ENCODE measurements at places on chromosomes 1 and 21.

GRCh38 chr21:44533891-44534627, 5.9 kb downstream of the KRTAP10-1 start:
- no peak for DNase-seq

DNA sequence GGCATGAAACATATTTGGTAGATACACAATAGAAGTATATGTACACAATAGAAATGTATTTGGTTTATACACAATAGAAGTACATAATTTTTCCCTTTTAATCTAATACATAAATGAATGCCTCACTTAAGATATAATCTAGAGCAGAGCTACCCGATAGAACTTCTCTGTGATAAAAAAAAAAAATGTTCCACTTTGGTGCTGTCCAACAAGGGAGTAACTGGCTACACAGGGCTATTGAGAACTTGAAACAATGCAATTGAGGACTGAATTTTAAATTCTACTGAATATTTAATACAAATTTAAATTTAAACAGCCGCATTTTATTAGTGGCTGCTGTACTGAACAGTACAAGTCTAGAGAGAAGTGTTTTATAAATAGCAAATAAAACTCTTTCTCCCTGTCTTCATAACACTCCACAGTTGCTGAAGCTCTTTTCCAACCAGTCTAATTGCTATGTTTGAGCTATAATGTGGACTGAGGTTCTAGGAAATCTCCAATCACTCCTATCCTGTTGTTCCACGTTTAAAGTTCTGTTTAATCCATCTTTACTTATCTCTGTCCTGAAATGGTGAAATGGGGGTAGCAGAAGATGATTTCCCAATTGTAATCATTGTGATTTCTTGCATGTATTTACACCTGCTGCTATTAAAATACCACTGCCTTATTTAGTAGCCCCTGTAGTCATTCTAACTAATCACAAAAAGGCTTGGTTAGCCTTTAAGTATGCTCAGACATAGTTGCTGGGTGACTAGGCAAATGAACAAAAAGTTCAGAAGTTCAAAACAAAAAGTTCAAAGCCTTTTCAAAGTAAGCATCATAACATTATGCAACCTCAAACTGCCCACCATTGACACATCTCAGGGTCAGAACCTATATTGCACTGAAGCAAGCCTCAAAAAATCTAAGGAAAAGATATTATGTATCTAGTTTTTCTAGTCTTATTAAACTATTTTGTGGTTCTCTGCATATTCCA, 192.3 kb upstream of the C1orf87 start:
- no peak for DNase-seq

DNA sequence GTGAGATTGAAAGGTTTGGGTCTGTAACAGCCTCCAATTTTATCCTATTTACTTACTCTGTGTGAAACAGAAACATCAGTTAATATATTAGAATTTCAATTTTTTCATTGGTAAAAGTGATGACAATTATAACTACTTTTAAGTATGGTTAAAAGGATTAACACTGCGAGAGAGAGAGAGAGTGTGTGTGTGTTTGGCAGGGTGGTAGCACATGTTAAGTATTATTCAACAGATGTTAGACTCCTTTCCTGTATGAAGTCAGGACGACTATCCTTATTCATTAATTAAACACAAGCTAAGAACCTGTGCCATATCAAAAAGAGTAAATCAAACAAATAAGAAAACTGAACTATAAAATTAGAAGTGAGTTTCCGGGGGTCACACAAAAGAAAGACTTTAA, 662.5 kb downstream of the PLPP3 start:
- no peak for DNase-seq

DNA sequence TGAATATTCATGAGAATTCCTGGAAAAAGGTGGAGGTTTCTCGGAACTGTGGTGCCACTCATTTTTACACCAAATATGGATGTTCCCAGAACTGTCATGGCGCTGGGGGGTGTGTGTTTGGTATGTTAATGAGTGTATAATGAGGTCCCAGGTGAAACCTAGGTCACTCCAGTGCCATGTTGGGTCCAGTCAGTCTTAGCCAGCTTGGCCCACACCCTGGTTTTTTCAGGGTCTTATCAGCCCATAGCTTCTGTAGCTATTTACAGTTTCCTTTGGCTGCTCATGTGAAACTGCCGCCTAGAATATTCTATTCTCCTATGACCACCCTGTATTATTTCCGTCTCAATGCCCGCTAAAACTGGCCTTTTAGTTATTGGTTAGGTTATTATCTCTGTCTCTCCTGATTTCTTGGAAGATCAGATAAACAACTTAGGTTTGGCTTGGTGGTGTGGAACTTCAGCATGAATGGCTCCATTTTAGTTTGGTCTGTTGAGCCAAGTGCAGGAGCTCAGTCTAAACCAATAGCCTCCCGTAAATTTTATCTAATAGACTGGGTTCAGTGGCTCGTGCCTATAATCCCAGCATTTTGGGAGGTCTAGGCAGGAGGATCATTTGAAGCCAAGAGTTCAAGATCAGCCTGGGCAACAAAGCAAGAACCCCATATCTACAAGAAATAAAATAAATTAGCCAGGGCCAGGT, 42.1 kb upstream of the EDARADD start:
- no peak for DNase-seq

- DNase-seq: no peak
Observed at GRCh38 chr21:35843911-35844667, 216.2 kb downstream of the SETD4 start.

DNA sequence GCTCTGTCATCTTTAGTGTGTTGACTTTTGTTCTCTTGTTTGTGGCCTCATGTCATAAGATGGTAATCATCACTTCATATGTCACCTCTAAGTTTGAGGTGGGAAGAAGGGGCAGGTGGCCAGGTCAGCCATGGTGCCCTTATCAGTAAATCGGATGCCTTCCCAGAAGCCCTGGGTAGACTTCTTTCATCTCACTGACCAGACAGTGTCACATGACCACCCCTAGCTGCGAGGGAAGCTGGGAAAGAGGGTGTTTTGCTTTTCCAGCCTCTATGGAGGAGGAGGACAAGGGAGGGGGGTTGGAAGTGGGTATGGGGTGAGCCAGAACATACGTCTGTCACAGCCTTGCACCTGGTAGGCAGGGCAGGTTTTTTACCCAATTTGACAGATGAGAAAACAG, 28.6 kb downstream of the TNFRSF1B start:
- DNase-seq: no peak

DNA sequence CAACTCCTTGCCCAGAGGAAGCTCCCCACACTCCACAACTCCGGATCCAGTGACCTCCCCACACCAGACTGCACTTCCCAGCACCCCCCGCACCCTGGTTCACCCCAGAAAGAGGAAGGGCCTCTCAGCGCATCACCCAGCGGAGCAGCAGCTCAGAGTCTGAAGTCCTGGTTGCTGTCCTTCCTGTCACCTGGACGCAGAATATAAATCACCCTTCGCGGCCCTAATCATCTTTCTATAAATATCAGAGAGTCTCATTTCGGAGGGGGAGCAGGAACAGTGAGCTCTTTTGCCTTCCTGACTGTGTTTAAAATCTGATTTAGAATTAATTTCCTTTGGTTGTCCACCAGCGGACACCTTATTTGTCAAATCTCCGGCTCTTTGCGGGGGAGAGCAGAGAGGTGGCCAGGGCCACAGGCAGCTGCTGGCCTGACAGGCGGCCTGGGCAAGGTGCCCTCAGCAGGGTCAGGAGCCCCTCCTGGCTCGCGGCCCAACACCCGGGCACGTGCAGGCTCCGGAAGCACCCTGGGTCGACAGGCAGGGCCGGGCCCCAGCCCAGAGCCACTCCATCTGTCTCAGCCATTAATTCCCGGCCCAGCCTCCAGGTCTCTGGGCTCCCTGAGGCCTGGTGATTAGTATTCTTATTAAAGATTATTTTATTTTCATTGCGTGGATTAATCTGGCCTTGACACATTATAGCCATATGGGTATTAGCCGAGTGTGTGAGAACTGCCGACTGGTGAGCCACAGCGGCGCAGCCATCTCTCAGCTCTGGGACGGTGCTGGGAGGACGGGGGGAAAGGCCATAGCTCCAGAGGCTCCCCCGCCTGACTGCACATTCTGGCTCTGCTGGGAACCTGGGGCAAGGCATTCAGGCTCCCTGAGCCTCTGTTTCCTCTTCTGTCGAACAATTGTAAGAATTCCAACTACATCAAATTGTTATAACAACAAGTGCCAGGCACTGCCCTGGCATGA, 19.7 kb downstream of the EPHA8 start:
- no peak for DNase-seq

DNA sequence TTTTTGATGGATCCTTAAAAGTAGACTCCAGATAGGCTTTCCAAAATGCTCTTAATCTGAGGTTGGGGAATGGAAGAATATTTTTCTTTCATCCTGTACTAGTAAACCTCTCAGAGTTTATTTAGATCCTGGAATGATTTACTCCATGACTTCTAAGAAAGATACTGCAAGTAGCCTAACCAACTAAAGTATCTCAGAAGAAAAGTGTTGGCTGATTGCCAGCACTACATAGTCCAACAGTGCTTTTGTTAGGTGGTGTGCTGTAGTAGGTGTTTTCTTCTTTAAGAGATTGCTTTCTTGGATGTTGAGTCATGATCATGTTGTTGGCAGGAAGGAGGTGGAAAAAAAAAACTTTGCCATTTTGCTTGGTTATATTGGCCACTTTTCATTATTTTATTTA, 119.8 kb downstream of the OSBPL9 start:
- DNase-seq: no peak

- DNase-seq: no peak
Observed at GRCh38 chr1:52679498-52679897, 18.6 kb downstream of the COA7 start.

- DNase-seq: no peak
Observed at GRCh38 chr1:201369209-201369608, 8.3 kb downstream of the TNNT2 start.

DNA sequence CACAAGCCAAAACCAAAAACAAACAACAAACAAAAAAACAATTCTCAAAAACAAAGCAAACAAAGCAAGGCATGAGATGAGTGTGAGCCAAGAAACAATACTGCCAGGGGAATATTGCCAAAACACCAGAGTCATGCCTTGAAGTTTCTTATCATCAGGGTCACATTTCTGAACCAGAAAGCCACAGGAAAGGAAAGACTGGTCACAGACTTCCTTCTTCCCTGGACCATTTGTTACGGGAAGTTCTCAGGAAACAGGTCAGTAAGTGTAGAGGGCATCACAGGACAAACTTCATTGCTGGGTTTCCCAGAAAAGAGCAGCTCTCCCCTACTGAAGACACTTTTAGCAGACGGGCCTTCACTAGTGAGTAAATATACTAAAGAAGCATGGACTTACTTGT, 191.2 kb downstream of the GABPA start:
- DNase-seq: no peak

- no peak for DNase-seq
Observed at GRCh38 chr1:91553177-91553591, 52.5 kb downstream of the CDC7 start.

GRCh38 chr1:55610203-55610602, 395.0 kb upstream of the USP24 start:
- DNase-seq: no peak

- DNase-seq: no peak
Observed at GRCh38 chr1:31592132-31592531, 15.8 kb downstream of the TINAGL1 start.

DNA sequence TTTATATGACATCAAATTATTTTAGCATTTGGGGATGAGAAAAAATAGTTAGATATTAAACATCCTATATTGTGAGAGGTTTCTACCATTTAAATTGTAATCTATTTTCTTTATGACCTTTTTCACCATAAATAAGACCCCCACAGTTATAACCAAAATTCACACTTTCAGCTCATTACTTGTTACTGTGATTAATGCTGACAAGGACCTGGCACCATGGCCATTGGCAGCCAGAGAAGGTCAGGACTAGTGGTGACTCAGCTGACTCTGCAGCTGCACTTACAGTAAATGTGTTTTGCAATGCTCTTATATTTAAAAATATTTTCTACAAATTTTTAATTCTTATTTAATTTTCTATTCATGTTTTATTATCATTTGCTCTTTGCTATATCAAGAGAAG, 133.3 kb upstream of the C1orf105 start:
- no peak for DNase-seq

DNA sequence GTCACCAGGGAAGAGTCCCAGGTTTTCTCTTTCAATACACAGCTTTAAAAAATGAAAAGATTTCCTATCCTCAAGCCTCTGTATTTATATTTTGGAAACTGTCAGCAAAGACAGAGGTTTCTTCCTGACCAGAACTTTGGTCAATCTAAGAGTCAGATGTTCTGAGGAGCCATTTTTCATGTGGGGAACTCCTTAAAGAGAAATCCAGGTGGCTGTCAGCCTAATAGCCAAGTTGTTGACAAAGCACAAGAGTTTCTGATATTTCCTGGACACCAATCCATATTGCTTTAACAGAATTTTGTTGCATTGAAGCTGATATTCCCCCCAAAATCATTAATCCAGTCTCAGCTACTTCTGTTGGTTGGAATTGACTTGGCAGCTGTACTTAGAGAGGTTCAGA, 318.6 kb upstream of the NFIA start:
- DNase-seq: no peak

DNA sequence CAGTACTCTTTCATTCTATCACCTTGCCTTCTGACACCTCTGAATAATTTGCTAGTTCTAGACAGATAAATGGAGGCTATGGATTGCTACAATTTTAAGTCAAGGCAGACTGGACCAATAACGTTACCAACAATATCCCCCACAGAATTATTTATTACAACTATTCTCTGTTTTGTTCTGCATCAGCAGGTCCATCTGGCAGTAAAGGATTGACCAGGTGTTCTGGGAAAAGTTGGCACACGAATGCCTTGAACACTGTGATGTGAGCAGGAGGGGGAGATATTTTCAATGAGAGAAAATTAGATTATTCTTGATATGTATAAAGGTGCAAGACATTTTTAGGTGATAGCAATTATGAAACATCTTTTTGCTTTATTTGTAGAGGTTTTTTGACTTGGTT, 718.8 kb upstream of the TMPRSS15 start:
- no peak for DNase-seq

DNA sequence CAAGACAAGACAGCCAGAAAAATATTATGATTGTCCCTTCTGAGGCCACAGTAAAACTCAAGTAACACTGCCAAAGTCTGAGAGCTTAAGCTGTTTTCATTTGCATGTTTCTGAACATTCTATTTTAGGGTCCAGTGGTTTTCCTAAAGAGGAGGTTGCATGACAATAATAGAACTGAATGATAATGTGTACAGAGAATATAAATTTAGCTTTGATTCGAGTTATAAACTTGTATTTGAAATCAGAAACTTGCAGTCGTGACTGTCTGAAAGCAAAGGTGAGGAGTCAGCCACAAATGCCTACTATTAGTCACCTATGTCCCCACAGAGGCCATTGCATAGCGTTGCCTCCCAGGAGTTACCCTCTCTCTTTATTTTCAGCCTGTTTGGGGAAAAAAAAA, 363.1 kb upstream of the ADGRL2 start:
- DNase-seq: no peak

GRCh38 chr1:222335586-222335985, 212.3 kb downstream of the HHIPL2 start:
- no peak for DNase-seq

- no peak for DNase-seq
Observed at GRCh38 chr1:77545970-77546369, 136.5 kb downstream of the ZZZ3 start.

DNA sequence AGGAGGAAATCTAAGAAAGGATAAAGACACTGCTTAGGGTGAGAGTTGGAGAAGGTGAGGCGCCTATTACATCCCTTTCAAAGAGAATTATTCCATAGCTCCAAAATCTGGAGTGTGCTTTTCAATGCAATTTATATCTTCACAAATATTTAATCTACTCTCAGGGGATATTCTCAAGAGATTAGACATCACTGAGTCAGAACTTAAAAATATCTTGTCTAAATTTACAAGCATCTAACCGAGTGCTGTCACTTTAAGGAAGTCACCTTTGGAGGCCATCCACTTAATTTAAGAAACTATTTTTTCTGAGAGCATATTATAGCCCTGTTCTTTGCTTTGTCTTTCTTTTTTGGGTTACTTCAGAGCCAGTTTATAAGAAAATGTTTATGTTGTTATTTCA, 134.6 kb downstream of the TNFSF18 start:
- DNase-seq: no peak
